Activated CD4-positive, alpha-beta T cell treated with anti-CD3 and anti-CD28 coated beads, Interleukin-2, Interleukin-6, amounts not matched to agents 100 ng/mL and 50 ng/mL, durations not matched to agents 16 hours and 8 hours (primary cell): ENCODE measurements at places on chromosomes 5 and 9.

DNA sequence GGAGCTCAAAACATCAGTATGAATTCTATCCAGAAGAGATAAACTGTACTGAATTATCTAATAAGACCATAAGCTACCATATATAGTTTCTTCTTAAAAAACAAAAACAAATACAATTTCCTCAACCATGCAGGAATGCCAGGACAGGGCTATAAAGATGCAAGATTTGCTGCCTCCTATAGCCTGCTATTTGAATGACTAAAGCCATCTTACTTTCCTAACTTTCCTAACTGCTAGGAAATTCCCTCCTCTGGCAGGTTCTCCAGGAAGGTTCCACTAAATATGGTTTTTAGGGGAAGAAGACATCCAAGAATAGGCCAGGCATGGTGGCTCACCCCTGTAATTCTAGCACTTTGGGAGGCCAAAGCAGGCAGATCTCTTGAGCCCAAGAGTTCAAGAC is 15.1 kb downstream of the KIF27 start:
- DNase-seq: no peak

- no peak for DNase-seq
These were observed 650.0 kb upstream of the ZNF608 start for GRCh38 chr5:125396462-125396861.

GRCh38 chr9:121239071-121239470 is 28.9 kb upstream of the GSN start:
- DNase-seq: no peak

GRCh38 chr5:149766460-149767280 is 36.6 kb downstream of the PPARGC1B start:
- DNase-seq: no peak

DNA sequence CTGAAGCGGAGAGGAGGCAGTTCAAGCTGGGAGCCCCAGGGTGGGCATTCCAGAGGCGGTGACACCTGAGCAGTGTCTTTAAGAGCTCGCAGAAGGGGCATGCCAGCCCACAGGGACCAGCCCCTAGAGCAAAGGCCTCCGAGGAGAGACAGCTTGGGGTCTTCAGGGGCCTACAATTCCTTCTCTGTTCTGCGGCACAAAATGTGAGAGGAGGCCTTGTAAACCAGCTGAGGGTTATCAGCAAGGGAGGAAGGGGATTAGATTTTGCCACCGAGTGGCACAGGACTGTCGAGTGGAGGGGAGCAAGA is 505 bp upstream of the SIGMAR1 start:
- no peak for DNase-seq

GRCh38 chr5:115733607-115734006 is 82.9 kb downstream of the CDO1 start:
- no peak for DNase-seq

- no peak for DNase-seq
These were observed at the start of gene SOWAHA for GRCh38 chr5:132812781-132813598. SOWAHA (plus strand) TSS chr5:132813302; CDS start chr5:132813622, 320 bp downstream.

DNA sequence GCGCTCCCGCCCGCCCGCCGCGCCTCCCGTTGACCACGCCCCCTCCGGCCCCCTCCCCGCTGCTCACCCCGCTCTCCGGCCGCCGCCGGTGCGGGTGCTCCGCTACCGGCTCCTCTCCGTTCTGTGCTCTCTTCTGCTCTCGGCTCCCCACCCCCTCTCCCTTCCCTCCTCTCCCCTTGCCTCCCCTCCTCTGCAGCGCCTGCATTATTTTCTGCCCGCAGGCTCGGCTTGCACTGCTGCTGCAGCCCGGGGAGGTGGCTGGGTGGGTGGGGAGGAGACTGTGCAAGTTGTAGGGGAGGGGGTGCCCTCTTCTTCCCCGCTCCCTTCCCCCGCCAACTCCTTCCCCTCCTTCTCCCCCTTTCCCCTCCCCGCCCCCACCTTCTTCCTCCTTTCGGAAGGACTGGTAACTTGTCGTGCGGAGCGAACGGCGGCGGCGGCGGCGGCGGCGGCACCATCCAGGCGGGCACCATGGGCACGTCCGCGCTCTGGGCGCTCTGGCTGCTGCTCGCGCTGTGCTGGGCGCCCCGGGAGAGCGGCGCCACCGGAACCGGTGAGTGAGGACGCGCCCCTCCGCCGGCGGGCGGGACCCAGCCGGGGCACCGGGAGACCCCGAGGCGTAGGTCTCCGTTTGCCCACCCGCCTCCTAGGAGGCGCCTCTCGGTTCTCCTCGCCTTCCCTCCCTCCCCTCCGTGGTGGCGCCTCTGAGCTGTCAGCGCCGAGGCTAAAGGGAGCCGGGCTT is at the start of gene VLDLR:
TSS of gene VLDLR (plus strand) at position 66 of the 739 bp plus-strand sequence. CDS start at position 469, 403 bp downstream.
- DNase-seq: peak; percentile 38

GRCh38 chr5:72154076-72154756 is 46.9 kb downstream of the MAP1B start:
- DNase-seq: no peak

DNA sequence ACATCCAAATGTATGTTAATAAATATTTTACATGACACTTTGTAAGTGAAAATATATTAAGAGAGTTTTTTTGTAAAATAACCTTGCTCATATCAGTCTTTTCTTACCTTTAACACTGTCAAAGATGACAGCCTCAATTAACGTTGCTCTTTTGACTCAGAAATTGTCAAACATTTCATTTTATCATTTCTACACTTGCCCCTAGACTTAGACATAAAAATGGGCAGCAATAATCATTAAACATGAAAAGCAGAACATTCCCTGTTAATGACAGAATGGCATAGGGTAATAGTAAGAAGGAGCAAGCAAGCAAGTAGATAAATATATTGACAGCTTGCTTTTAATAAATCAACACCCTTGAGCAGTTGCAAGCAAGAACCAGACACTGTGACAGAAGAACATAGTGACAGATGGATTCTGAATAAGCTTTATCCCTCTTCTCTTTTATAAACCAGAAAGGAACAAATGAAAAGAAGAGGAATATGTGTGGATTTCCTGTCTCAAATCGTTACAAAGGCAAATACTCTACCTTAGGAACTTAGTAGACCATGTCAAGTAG is 796.0 kb upstream of the CHD1 start:
- no peak for DNase-seq

- no peak for DNase-seq
These were observed 60.4 kb downstream of the GLRA1 start for GRCh38 chr5:151864061-151864748.

GRCh38 chr5:139306197-139306596 is 12.7 kb downstream of the MATR3 start:
- peak; percentile 22 for DNase-seq

DNA sequence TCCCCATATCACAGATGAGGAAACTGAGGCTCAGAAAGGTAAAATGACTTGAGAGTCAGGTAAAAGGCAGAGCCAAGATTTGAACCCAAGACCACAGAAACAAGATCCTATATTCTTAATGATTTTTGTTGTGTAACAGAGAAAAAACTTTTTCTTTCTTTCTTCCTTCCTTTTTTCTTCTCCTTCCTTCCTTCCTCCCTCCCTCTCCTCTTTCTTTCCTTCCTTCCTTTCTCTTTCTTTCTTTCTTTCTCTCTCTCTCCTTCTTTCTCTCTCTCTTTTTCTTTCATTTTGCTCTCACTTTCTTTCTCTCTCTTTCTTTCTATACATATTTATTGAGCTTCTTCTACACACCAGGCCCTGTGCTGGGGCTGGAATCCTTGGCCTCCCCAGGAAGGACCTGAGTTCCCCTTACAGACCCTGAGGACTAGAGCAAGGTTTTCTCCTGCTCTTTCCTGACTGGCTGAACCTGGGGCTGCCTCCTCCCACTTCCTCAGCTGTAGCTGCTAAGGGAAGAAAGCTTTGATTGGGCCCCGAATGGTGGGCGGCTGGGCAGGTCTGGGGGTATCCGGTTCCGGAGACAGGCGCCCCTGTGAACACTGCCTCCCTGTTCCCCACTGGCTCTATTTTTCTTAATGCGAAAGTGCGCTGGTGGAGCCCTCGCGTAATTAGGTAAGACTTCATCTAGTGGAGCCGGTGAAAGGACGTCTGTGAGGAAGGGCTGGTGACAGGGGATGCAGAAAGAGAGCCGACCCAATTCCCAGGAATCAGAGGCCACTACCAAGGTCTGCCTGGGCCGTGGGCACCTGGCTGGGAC is 27.4 kb upstream of the KIF12 start:
- no peak for DNase-seq

DNA sequence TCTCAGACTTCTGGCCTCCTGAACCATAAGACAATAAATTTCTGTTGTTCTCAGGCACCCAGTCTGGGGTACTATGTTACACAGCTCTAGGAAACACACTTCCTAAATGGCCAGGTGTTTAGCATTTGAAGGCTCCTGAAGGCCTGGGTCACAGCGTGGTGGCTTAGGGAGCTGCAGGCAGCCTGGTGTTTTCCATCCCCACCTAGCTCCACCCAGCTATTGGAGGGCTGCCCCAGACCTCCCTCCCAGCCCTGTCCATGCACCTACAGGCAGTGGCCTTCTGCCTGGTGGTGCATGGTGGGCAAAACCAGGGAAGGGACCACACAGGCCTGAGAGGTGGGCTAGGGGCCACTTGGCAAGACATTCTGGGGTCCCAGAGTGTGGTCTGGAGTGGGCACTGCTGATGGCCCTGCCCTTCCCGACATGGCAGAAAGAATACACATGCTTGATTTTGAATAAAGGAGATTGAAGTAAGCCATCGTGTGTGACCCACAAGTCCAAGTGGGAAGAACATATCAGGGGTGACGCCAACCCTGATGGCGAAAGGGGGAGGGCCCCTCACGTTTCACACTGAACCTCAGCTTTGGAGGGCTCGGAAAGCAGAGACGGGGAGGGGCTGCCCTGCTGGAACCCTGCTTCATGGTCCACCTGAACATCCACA is 1.3 kb upstream of the SUSD3 start:
- DNase-seq: no peak

DNA sequence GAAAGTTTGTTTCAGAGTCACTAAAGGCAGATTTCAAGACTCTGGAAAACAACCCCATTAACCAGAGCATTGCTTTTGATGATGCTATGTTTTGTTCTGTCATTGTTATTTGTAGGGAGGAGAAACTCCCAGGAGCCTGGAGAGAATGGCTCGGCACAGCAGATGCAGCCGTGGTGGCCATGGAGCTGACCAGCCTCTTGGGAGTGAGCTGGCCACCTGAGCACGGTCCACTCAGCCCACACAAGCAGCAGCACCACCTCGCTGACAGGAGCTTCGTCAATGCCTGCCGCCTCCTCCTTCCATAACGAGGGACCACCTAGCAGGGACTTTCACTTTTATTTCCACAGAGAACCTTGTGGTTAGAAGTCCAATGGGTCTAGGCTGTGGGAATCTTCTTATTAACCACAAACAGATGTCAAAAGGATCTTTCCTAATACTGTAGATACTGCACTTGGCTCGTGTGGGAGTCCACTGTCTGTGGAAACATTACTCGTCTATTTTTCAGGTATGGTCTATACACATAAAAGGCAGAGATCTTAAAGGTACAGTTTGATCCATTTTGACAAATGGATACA is 21.0 kb upstream of the SMIM32 start:
- no peak for DNase-seq

GRCh38 chr9:91730806-91731205 is 219.2 kb downstream of the ROR2 start:
- DNase-seq: no peak

DNA sequence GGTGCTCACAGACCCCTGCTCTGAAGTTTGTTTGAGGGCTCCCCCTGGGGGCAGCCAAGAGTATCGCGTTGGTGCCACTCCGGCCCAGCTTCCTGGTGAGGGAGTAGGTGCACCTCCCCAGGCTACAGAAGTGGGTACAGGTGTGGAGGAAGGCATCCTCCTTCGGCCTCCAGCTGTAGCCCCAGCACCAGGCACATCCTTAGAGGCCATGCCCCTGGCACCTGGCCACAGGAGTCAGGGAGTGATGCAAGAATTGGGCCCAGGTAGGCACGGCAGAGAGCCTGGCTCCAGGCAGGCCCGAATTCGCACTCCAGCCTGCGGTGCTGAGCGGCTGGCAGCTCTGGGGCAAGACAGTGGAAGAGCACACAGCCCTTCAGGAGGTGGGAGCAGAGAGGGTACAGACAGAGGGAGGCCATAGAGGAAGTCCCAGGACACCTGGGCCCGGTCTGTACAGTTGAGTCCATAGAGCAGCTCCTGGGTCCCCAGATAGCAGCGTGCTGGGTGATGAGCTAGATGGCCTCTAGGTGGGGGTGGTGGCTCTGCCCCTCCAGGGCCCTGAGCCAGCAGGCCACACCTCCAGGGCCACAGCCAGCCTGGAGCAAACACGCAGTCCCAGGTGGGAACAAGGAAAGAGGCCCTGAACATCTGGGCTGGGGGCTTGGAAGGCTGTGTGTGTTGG is 2.4 kb downstream of the SAPCD2 start:
- DNase-seq: peak; percentile 94

GRCh38 chr5:124662181-124662781 is 84.2 kb downstream of the ZNF608 start:
- DNase-seq: no peak

DNA sequence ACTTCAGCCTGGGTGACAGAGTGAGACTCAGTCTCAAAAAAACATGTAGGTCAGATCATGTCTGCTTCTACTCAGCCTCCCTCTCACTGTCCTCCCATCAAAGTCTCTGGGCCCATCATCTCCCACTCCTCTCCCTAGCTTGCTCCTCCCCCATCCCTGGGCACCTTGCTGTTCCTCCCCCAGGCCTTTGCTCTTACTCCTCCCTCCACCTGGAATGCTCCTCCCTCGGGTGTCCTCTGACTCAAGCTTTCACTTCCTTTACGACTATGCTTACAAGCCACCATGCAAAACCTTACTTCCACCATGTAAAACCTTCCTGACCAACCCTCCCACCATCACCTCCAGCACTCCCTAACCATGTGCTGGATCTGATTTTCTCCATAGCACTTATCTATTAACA is 51.5 kb downstream of the MTMR12 start:
- DNase-seq: peak; percentile 57

GRCh38 chr5:96687812-96688453 is 25.8 kb downstream of the CAST start:
- DNase-seq: peak; percentile 32

DNA sequence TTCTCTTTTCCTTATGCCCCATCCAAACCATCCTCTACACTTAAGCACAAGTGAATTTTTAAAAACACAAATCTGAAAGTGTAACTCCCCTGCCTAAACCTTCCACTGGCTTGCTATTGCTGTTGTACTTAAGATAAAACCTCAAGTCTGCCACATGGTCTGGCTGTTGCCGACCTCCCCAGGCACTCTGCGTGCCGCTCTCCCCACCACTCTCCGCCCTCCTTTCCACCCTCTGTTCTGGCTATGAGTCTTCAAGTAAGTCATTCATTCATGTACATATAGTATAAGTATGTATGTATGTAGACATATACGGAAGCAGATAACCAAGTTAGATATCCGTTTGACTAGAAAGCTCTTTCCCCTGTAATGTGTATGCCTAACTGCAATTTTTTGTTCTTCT is 94.7 kb upstream of the ANKRD55 start:
- peak; percentile 94 for DNase-seq
